ENCODE measurements at places on chromosomes 12 and 14.
A peak's percentile ranks its signal among the peaks of the same experiment; 100 is the strongest.

DNA sequence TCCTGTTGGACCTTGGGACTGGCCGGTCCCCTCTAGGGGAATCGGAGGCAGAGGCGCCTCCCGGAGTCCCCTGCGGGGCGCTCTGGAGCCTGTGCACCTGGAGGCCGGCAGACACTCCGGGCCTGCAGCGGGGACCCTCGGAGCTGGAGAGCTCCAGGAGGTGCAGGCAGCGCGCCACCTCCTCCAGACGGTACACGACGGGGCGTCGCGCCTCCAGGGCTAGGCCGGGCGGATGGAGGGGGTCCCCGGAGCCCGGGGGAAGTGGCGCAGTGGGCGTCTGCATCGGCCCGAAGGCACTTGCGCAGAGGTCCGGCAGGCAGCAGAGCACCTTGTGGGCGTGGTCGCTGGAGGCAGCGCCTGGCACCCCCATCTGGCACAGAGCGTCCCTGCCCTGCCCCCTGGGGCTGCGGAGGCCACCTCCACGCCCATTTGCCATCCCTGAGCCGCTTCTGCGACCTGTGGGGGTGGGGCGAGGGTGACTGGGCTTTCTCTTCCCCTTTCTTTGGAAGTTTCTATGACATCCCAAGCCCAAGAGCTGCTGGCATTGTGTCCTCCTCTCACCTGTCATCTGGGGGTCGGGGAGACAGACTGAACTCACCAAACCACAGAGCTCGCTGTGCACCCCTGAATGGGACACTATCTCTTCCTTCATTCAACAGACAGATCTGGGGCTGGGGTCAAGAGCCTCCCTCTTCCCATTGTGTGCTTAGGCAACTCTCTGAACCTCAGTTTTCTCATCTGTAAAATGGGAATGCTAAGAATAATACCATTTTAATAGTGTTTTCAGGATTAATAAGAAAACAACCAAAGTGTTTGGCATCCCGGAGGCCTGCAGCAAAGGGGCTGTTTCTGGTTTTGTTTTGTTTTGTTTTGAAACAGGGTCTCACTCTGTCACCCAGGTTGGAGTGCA, 37.5 kb upstream of the CORO1C start:
- DNase-seq, result peak; percentile 57

DNA sequence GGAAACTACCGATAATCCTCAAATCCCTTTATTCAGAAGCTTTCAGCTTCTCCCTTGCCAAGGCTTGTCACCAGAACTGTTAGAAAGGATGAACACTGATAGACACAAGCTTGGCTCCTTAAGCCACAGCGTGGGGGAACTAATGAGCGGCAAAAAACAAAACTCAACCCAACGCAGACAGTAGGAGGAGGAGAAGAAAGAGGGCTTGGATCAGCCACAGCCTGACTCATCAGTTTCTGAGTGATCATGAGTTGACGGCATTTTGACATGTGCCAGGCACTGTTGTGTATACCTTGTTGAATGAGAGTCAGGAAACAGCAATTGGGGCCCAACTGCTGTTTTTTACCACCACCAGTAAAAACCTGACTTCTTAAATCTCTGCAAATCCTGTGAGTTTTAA, 23.7 kb downstream of the PLXNC1 start:
- no peak for DNase-seq

- no peak for DNase-seq
Measured at GRCh38 chr12:19836456-19836855, 397.2 kb downstream of the AEBP2 start.

DNA sequence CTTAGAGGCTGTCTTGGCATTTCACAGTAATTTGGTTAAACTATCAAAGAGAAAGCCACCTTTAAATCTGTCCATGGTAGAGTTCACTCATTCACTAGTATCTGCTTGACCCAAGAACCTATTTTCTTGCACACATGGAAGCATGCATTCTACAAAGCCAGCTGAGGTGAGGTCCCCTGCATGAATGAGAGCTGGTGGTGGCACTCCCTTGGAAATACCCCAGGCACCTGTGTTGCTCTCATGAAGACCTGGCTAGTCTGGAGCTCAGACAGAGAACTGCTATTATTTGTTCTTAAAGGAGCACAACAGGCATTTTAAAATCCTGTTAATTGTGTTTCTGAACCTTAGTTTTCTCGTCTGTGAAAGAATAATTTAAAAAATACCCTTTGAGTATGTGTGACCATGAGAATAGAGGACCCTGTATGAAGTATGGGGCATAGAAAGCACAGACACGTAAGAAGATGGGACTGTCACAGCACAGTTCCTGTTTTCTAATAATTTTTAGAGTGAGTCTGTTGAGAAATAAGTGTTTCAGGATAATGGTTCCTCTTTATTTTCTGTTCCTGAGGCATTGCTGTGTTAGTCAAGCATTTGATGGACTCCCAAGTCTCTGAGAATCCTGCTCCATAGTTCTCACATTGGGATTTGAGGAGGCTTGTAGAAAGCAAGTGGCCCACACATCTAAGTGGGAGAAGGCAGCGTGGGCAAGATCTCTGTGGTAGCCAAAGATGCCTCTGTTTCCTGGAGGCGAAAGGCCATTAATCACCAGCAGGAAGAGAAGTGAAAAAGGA, 10.9 kb downstream of the RGS6 start:
- DNase-seq, result no peak

DNA sequence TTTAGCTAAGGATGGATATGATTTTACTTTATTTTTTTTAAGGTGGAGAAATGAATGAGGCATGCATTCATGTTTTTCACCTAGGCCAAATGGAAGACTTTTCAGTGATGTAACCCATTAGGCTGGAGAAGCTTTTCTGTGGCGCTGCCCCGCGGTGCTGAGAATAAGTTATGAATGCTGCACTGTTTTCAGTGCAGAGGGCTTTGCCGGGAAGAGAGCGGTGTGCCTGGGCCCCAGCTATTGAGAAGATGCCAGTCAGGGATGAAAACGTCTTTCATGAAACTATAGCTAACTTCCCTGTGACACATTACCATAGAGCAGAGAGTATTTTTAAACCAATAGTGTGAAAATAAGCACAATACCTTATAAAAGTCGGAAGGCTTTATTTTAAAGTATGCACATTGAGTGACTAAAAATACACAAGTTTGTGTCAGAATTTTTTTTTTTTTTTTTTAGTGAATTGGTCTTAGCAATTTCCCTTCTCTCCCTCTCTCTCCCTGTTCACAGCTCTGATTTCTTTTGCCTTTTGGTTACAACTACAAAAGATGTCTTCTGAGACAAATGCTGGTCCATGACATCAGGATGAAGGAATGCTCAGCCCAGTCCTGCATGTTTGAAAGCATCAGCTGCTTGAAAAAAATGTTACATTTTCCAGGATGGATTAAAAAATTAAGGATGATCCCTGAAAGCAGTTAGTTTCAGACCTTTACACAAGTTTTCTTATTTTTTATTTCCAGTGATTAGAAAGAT, 48.3 kb downstream of the NPAS3 start:
- DNase-seq, result peak; percentile 10

GRCh38 chr14:96264853-96265252, 8.8 kb downstream of the BDKRB1 start:
- no peak for DNase-seq

GRCh38 chr14:72678356-72678755, 215.5 kb downstream of the DPF3 start:
- DNase-seq, result no peak

DNA sequence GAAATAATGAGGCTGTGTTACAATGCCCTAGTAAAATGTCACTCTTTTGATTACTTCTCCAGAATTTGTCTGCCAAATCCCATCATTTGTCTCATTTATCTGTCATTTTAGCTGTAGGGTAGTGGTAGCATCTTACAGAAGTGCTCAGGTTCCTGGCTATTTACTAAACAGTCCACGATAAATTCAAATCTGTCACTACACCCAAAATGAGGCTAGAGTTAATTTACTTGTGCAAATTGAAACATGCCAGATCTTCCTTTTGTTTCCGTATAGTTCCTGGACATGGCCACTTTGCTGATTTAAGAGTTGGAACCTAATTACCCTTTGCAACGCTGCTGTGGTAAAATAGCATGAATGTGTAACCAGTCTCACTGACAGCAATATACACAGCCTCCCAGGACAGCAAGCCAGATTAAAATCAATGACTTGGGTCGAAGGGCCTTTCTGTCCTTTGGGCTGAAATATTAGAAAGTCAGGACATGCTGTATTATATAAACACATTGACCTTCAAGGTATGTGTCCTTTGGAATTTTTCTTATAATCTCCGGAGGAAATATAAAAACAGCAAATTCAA, 485.4 kb downstream of the MDGA2 start:
- no peak for DNase-seq

- DNase-seq, result no peak
Measured at GRCh38 chr14:55239320-55239719, 31.9 kb upstream of the FBXO34 start.
